ENCODE measurements at places on chromosomes 5 and 9. TPM values are rescaled to one million over a fixed set of nuclear protein-coding genes. Genes with fewer than 3 reads are reported as not detected.

The COL15A1 gene
- total RNA-seq, result 65.9 TPM

The KLF9 gene
- total RNA-seq, result 76.6 TPM

The AGXT2 gene
- not detected for total RNA-seq

The ISL1 gene
- not detected for total RNA-seq

GRCh38 chr9:1878811-1879210 lies 136.3 kb upstream of the SMARCA2 start:
- DNase-seq, result no peak

DNA sequence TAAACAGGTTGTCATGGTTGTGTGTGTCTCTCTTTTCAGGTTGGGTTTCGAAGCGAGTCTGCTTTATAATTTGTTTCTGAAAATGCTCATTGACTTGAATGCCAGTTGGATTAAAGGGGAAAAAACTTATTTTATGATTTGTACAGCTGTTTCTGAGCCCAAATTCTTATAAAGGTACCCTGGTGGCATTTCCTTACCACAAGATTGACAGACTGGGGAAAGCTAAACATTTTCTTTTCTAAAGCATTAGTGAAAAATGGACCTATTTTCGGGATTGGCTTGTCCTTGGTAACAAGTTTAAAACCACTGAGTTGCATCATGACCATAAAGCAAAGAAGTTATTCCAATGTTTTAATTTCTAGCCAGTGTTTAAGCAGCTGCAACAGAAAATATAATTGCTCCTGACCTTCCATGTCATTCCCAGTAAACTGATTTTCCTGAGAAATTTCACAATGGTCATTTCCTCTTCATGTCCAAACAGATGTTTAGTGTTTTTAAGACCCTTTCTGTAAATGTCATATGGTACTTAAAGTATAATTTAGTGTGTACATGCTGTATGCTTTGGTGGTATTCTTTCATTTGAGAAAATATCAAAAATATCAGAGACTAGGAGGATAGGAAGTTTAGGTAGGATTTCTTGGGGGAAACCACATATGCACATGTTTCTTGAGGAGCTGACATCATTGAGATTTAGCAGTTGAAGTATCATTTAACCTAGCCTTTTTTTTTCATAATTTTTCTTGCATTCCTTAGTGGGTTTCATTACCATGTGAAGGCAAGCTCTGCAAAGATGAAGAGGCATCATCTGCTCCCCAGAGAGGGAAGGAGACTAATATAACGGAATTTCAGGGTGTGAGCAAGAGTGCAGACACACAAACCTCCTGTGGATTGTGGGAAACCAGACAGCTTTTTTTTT lies 667.1 kb upstream of the RGMB start:
- no peak for DNase-seq

DNA sequence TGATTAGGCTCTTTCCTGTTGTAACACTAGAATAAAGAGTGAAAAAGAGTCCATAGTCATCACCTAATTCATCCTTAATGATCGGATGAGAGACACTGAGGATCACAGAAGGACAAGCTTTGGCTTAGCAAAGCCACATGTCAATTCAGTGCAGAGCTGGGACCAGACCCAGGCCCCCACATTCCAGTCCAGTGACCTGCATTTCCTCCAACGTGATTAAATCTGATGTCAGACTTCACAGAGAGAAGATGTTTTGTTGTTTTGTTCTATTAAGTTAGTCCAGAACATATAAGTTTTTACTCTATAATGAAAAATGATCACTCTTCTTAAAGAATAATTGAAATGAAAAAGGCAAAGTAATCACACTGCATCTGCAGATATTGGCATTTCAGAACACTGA lies 377.9 kb upstream of the PAPPA start:
- DNase-seq, result no peak

DNA sequence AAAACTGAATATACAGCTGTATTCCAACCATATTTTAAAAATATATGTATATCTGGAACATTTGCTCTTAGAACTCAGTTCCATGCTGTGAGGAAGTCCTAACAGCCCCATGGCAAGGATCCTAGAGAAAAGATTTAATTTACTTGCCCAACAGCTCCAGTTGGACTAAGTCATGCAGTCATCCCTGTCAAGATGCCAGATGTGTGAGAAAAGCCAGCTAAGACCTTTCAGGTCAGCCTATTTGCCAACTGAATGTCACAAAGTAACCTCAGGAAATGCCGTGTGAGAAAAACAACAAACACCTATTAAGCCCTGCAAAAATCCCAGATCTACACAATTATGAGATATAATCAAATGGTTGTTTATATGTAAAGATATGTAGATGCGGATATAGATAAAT lies 416.3 kb downstream of the NR2F1-AS1 start:
- no peak for DNase-seq

DNA sequence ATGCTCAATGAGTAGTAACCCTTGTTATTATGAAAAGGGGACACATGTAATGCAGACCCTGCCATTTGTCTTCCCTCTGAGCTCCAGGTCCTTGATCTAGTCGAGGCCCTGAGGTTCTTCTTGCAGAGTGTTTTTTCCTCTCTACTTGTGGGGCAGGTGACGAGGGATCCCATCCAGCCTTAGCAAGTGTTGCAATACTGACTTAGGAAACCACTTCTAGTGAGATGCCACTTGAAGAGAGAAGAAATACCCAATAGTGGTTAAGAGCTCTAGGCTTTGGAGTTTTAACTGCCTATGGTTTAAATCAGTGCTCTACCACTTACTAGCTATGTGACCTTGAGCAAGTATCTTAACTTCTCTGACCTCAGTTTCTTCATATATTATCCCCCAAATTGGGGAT lies 10.2 kb downstream of the PPARGC1B start:
- no peak for DNase-seq

DNA sequence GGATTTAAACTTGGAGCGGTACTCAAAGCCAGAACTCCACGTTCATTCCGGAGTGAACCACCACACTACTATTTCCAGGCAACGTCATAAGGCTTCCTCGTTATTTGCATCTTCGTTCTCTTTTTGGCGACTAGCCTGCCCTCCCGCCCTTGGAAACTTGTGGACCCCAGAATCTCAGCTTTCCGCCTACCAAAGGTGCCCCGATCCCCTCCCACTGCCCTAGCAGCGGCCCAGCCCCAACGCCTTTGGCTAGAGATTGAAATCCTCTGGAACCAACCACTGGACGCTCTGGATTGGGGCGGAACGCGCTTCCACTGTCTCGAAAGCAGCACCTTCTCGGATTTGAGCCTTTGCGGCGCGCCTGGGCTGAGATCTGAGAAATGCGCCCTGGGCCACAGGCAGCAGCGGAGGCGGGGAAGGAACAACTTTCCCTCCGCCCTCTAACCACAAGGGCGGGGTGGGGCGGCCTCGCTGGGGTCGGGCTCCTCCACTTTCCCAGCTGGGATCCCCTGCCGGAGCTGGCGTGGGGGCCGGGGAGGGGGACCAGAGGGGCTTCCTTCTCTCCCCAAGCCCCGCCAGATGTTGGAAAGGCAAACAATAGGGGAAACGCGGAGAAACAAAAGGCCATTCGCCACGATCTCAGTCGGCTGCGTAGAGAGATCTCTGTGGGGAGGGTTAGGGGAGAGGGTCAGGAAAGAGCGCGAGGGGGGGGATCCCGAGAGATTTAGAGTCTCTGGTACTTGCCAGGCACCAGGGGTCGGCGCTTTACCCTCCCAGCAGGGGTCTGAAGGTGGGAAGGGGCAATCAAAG lies 1.3 kb downstream of the MOB3B start:
- DNase-seq, result peak; percentile 80

- DNase-seq, result no peak
These were observed 173.7 kb upstream of the SLC12A2 start for GRCh38 chr5:127909821-127910220.

Data from right cardiac atrium (tissue), 5 donors.